ENCODE measurements at places on chromosomes 16 and 17. TPM values are rescaled to one million over a fixed set of nuclear protein-coding genes. Genes with fewer than 3 reads are reported as not detected.

The NATD1 gene
- 3.1 TPM for total RNA-seq

The TBC1D3 gene
- not detected for total RNA-seq

The GPRC5B gene
- 47.4 TPM for total RNA-seq

The CIBAR2 gene
- not detected for total RNA-seq

The PROCA1 gene
- total RNA-seq: 0.49 TPM

The DNAI2 gene
- total RNA-seq: not detected

The GPR142 gene
- not detected for total RNA-seq

The SLC13A5 gene
- total RNA-seq: not detected

The PRR29 gene
- 0.99 TPM for total RNA-seq

The RHBDL1 gene
- 1.6 TPM for total RNA-seq

The FAM171A2 gene
- total RNA-seq: 3.1 TPM

The SNTB2 gene
- total RNA-seq: 23.8 TPM

The WNT9B gene
- total RNA-seq: not detected

The ELOB gene
- total RNA-seq: 37.6 TPM

The CTRB2 gene
- not detected for total RNA-seq

The STAT5B gene
- 14.1 TPM for total RNA-seq

The METRN gene
- total RNA-seq: 30.7 TPM

The MYH11 gene
- total RNA-seq: not detected

The DHRS7C gene
- total RNA-seq: not detected

The YPEL3 gene
- total RNA-seq: 19.8 TPM

The CCDC154 gene
- total RNA-seq: 0.41 TPM

The MFAP4 gene
- total RNA-seq: 20.2 TPM

The ERN2 gene
- total RNA-seq: not detected

The KRT33A gene
- not detected for total RNA-seq

The VWA3A gene
- total RNA-seq: 0.18 TPM

The KRTAP3-1 gene
- total RNA-seq: not detected

The CD300LG gene
- not detected for total RNA-seq

The ITGB4 gene
- 0.09 TPM for total RNA-seq

The MYL11 gene
- not detected for total RNA-seq

The KRTAP4-5 gene
- not detected for total RNA-seq

The PRAC1 gene
- total RNA-seq: not detected
